Cardiac fibroblast (primary cell): ENCODE measurements at places on chromosomes 12 and 14.

DNA sequence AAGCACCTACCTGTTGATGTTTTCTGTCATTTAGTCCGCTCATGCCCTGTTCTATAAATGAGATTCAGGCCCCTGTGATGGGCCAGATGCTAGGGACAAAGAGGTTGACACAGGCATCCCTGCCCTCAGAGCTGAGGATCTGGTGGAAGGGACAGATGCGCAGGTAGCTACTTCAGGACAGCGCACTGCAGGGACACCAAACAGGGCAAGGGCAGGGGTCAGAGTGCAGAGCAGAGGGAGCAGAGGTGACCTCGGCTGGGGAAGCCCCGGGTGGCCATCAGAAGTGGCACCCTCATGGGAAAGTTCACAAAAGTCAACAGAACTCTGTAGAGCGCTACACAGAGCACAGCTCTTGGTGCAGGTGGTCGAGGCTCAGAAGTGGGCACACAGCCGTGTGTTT, 5.6 kb upstream of the PNMA1 start:
- DNase-seq, result no peak

GRCh38 chr12:88247241-88247643, 105.1 kb downstream of the TMTC3 start:
- peak; percentile 83 for DNase-seq

DNA sequence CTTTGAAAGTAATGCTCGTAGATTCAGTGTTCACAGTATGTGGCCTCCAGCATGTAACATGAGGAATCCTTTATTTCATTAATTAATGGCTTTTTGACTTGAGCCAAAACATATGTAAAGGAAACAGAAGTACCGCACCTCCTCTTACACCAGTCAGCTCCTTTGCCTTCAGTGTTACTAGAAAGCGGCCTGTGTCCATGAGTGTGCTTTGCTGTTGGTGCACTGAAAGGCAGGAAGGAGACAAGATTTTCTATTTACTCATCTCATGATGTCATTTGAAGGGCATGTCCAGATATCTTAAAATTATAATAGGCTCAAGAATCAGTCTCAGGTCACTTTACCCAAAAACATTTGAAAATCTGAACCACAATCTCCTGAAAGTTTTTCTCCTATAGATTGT, 9.9 kb upstream of the CCT2 start:
- DNase-seq, result no peak

GRCh38 chr12:87861791-87862190, 167.4 kb downstream of the C12orf50 start:
- no peak for DNase-seq

- no peak for DNase-seq
These were observed 42.9 kb downstream of the BRAP start for GRCh38 chr12:111642681-111643426.

DNA sequence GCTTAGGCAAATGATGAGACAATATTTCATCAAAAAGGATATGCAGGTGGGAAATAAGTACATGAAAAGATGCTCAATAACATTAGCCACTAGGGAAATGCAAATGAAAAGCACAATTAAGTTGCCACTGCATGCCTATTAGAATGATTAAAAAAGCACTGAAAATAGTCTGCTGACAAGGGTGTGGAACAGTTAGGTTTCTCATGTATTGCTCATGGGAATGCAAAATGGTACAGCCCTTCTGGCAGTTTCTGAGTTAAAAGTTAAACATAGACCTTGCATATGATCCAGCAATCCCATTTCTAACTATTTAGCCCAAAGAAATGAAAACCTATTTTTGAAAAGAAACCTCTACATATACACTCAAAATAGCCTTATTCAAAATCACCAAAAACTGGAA, 393.0 kb downstream of the BMP4 start:
- DNase-seq, result no peak

DNA sequence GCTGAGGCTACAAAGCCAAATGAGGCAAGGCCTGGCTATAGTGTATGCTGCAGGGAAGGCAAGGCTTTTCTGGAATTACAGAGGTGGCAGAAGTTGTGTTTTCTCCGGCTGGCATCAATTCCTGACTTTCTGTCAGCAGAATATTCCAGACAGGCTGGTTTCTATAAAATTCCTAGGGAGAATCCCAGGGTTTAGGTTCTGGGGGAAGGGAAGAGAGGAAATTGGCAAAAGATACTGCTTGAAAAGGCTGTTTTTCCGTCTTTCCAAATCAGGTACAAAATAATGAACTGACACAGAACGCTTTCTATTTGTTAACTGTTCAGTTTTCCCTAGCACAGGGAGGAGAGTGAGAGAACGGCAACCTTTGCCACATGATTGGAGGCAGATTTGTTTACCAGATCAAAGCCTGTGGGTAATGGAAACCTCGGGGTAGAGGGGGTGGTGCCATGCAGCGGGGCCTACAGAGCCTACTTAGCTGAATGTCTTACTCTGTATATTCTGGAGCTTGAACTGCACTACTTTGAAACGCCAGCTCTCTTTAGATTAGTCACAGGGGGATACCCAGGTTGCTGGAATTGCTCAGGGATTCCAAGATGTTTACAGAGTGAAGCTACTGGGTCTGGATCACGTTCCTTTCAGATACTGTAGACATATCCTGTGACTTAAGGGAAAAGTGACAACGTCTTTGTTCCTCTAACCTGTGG, 65.8 kb upstream of the DACT1 start:
- DNase-seq, result peak; percentile 9

- DNase-seq, result no peak
These were observed 63.7 kb downstream of the PUS7L start for GRCh38 chr12:43694879-43695278.

- DNase-seq, result no peak
These were observed 59.1 kb upstream of the BICD1 start for GRCh38 chr12:32047357-32048212.

GRCh38 chr12:46318037-46318436, 49.2 kb upstream of the SLC38A1 start:
- no peak for DNase-seq

DNA sequence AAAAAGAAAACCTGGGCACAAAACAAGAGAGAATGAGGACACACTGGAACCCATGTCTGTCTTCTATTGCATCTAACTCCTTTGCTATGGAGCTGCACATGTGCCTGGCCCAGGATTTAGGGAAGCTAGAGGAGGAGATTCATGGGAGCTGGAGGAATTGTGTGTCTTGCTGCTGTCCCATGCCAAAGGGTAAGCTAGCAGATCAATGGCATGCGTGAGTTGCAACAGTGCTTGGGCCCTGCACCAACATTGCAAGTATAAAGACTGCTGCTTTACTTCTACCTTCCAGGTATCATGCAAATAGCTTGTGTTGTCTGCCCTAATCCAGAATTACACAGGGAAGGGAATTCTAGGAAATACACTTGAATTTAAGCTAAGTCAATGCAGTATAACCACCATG, 196.4 kb upstream of the IGF1 start:
- DNase-seq, result no peak

GRCh38 chr14:37232907-37233481, 35.3 kb downstream of the MIPOL1 start:
- DNase-seq, result peak; percentile 59

- no peak for DNase-seq
These were observed 29.0 kb downstream of the TESC start for GRCh38 chr12:117069926-117070900.

GRCh38 chr14:61438036-61438435, 116.7 kb downstream of the PRKCH start:
- DNase-seq, result no peak

GRCh38 chr12:56391721-56392120, 29.1 kb upstream of the APOF start:
- DNase-seq, result no peak

DNA sequence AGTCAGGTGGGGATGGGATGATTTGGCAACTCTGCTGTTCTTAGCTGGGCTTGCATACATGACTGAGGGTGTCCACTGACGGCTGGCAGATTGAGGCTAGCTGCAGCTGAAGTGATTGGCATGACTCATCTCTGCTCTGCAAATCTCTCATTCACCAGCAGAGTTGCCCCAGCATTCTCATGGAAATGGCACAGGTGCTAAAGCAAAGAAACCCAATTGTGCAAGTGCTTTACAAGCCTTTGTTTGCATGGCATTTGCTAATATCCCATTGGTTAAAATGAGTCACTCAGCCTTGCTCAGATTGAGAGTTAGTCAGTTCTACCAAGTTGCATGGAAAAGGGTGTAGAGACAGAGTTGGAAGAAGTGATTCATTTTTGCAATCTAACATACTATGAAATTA, 389.7 kb upstream of the FAR2 start:
- DNase-seq, result no peak

DNA sequence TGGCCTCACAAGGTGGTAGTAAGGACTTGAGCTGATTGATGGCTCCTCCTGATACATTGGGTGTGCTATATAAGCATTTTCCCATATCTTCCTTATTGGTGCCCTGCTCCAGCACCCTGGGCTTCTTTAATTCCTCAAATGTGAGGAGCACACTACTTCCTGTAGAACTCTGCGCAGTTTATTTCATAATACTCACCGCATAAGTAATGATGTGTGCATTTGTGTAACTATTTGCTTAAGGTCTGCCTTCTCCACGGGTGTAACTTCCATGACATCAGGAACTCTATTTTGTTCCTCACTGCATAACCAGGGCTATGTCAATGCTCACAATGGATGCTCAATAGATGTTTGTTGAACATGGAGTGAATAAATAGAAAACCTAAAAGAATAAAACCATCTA, 392.2 kb downstream of the SEC23A start:
- DNase-seq, result no peak

- DNase-seq, result peak; percentile 86
These were observed 1.4 kb downstream of the ACTN1 start for GRCh38 chr14:68977718-68978171.

GRCh38 chr14:96243785-96244184, 12.2 kb upstream of the BDKRB1 start:
- no peak for DNase-seq

GRCh38 chr12:14907953-14908352, 22.3 kb upstream of the MGP start:
- DNase-seq, result no peak

DNA sequence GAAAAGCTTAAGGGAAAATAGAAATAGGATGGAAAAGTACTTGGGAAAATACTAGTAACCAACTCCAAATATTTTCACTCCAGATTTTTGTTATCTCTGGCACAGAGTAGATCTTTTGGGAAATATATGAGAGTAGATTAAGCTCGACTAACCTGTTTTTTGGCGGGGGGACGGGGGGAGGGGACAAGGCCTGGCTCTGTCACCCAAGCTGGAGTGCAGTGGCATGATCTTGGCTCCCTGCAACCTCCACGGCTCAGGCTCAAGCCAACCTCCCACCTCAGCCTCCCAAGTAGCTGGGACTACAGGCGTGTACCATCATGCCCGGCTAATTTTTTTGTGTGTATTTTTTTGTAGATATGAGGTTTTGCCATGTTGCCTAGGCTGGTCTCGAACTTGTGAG, 4.8 kb downstream of the DHRS7 start:
- DNase-seq, result no peak

DNA sequence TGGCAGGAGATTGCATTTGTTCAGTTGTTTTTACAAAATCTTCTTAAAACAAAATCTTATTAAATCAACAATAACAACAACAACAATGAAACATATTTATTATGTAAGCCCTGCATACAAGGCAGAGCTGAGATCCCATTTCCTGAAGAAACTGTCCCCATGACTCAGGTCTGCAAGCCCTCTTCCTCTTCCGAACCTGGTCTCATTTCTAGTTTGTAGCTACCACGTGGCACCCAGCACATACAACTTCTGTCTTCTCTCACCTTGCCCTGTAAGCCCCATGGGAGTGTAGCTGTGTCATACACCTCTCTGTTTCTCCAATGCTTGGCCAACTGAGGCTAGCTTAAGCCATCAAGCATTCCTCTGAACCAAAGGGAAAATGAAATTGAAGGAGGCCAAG, 106.4 kb downstream of the SLC8A3 start:
- no peak for DNase-seq
